ENCODE measurements at places on chromosomes 1 and 21.
A peak's percentile ranks its signal among the peaks of the same experiment; 100 is the strongest.

DNA sequence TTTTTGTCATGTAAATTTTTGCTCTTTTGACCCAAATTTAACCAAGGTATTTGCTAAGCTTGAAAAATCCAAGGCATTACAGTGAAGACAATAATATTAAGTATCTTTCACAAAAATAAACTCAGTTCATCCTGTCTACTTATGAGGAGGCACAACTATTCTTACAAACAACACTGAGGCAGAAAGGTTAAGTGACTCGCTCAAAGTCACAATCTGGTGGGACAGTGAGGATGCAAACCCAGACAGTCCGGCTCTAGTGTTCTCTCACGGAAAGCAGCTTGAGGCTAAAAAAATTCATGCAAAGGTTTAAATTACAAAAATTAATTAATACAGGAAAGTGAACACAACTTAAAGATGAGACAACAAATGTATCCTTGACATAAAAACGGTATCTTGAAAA lies 125.3 kb downstream of the SIPA1L2 start:
- no peak overlapping the region for H3K27ac ChIP-seq
- no peak overlapping the region for H3K4me3 ChIP-seq
- no peaks in the 10 kb centered on the region for H3K27me3 ChIP-seq
- H3K36me3 ChIP-seq = no peaks in the 10 kb centered on the region

- H3K27ac ChIP-seq = no peak overlapping the region
- H3K27me3 ChIP-seq = no peaks in the 10 kb centered on the region
- no peak for DNase-seq
Measured at GRCh38 chr1:86779308-86780191, 75.2 kb downstream of the SH3GLB1 start.

- DNase-seq = no peak
- peaks cover 70% of the 10 kb centered on the region for H3K4me1 ChIP-seq
- H3K4me3 ChIP-seq = peak overlapping the region; percentile 92
- H3K36me3 ChIP-seq = peaks cover 5% of the 10 kb centered on the region
Measured at GRCh38 chr1:226735576-226735975, 3.5 kb downstream of the ITPKB start.

DNA sequence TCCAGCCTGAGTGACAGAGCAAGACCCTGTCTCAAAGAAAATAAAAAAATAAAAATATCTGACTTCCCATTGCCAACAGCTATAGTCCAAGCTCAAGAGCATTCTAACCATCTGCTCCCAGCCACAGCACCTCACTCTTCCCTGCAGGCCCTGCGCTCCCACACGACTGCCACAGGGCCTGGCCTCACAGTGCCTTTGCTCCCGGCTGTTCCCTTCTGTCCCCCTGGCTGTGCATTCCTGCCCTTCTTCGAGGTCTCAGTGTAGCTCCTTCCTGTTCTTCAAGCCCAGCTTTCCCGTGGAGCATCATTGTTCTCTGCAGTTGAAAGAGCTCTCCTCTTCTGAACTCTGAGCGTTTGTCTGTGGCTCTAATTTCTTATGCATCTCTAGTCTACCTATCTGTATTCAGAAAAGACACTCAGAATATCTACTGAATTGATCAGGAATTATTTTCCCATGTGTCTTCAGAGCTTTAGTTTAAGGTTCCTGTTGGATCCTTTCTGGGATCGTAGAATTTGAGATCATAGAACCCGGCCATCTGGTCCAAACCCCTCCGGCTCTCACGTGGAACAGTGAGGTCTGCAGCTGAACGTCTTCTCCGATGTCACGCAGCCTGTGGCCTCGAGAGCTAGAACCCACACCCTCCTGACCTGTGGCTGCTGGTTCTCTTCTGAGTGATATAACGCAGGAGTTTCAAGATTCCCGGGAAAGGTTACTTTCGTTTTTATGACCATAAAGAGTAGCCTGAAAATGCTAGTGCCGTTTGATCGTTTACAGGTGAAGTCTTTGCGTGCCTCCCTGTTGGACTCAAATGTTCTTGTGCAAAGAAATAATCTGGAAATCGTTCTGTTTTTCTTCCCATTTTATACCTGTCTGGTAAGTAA lies 54.4 kb downstream of the DOP1B start:
- no peak overlapping the region for H3K27ac ChIP-seq
- H3K36me3 ChIP-seq = peaks cover 29% of the 10 kb centered on the region
- no peaks in the 10 kb centered on the region for H3K27me3 ChIP-seq
- H3K4me3 ChIP-seq = no peak overlapping the region
- no peak for DNase-seq

GRCh38 chr21:17458279-17458678 lies 54.6 kb upstream of the CXADR start:
- H3K4me1 ChIP-seq = peaks cover 15% of the 10 kb centered on the region
- no peaks in the 10 kb centered on the region for H3K27me3 ChIP-seq
- no peak overlapping the region for H3K4me3 ChIP-seq
- no peak for DNase-seq

GRCh38 chr1:217053676-217054075 lies 330.4 kb upstream of the ESRRG start:
- H3K4me3 ChIP-seq = no peak overlapping the region
- no peaks in the 10 kb centered on the region for H3K4me1 ChIP-seq
- H3K27ac ChIP-seq = no peak overlapping the region

GRCh38 chr1:57208741-57209302 lies 215.0 kb downstream of the DAB1 start:
- no peaks in the 10 kb centered on the region for H3K36me3 ChIP-seq
- no peak overlapping the region for H3K27ac ChIP-seq
- no peak for DNase-seq
- no peaks in the 10 kb centered on the region for H3K27me3 ChIP-seq
- H3K4me1 ChIP-seq = no peaks in the 10 kb centered on the region

DNA sequence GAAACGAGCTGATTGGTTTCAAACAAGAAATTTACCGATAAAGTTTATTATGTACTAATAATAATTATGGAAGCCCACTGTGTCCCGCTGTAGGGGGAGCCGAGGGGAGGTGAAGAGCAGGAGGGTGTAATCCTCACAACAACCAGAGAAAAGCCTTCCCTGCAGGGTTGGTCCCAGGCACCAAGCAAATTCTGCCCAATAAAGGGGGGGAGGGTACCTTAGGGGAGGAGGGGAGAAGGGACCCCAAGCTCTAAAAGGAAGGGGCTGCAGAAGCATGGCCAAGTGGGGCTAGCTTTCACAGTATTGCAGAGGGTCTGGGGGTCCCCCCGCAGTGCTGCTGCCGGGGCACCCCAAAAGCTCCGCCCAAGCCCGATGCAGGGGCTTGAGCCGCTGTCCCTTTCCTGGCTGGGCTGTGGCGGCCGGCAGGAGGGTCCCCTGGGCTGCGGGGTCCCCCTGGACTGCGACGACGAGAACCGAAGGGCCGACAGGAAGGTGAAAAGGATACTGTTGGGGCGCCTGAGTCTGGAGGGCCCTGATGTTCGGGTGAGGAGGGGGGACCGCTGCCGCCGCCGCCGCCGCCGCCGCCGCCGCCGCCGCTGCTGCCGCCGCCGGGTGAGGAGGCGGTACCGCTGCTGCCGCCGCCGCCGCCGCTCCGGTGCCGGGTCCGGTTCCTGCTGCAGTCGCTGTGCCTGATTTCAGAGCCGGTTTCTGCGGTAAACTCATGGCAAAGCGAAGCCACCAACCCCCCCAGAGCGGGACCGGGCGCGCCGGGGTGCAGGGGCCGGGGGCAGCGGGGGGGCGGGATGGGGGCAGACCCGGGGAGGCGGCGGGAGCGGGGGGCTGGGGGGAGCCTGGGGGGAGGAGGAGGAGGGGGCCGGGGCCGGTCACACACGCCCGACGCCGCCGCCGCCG lies 771 bp downstream of the EIF4G3 start:
- DNase-seq = peak; percentile 78
- H3K27ac ChIP-seq = peak overlapping the region; percentile 92
- no peaks in the 10 kb centered on the region for H3K27me3 ChIP-seq
- no peaks in the 10 kb centered on the region for H3K36me3 ChIP-seq

- H3K27ac ChIP-seq = peak overlapping the region; percentile 26
- H3K4me1 ChIP-seq = peaks cover 51% of the 10 kb centered on the region
- no peak overlapping the region for H3K4me3 ChIP-seq
- DNase-seq = no peak
- no peaks in the 10 kb centered on the region for H3K27me3 ChIP-seq
Measured at GRCh38 chr1:91776068-91776794, 109.7 kb downstream of the TGFBR3 start.

GRCh38 chr1:199976496-199977144 lies 50.9 kb upstream of the NR5A2 start:
- H3K27me3 ChIP-seq = no peaks in the 10 kb centered on the region
- no peak overlapping the region for H3K4me3 ChIP-seq
- H3K36me3 ChIP-seq = no peaks in the 10 kb centered on the region
- no peak overlapping the region for H3K27ac ChIP-seq
- no peaks in the 10 kb centered on the region for H3K4me1 ChIP-seq
- DNase-seq = no peak
